Activated T-cell treated with anti-CD3 and anti-CD28 coated beads, Interleukin-2, amount 50 U/mL, for 1 hour (primary cell): ENCODE measurements at places on chromosomes 1 and 21.

- DNase-seq: no peak
Observed at GRCh38 chr1:231046730-231047395, 6.8 kb upstream of the FAM89A start.

DNA sequence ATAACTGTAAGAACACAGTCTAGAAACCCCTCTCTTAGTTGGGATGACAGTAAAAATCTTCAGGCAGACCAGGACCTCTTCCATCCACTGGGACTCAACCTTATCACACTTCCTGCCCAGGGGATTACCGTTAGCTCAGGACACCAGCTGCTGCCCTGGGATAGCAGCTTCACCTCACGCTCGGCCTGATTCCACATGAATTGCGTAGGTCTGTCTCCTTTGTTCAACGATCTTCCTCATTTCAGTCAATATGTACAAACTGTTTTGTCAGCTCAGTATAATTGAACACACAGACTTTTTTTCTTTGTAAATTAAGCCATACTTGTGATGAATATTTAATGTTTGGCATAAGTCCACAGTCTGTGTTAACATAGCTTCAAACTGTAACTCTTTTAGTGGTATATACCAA, 290.4 kb downstream of the GRIK1 start:
- DNase-seq: no peak

DNA sequence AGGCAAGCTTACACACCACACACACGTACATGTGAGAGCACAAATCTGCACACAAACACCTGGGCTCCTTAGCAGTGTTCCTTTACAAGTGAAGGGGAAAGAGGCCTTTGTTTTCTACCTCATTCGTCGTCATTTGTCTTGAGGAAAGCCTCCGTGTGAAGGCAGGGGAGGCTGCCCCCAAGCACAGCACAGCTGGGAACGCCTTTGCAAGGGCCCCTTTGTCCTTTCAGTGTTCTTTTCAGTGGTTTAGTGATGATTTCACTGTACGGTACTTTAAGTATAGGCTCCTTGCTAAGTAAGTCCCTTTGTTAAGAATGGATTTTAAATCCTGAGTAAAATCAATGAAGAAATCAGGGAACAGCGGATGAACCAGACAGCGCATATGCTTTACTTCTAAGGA, 94.1 kb downstream of the PGBD5 start:
- no peak for DNase-seq

- DNase-seq: no peak
Observed at GRCh38 chr1:17108360-17108759, 10.9 kb downstream of the PADI2 start.

GRCh38 chr1:161399257-161399998, 31.8 kb upstream of the CFAP126 start:
- peak; percentile 97 for DNase-seq
